ENCODE measurements at places on chromosomes 1 and 21.

DNA sequence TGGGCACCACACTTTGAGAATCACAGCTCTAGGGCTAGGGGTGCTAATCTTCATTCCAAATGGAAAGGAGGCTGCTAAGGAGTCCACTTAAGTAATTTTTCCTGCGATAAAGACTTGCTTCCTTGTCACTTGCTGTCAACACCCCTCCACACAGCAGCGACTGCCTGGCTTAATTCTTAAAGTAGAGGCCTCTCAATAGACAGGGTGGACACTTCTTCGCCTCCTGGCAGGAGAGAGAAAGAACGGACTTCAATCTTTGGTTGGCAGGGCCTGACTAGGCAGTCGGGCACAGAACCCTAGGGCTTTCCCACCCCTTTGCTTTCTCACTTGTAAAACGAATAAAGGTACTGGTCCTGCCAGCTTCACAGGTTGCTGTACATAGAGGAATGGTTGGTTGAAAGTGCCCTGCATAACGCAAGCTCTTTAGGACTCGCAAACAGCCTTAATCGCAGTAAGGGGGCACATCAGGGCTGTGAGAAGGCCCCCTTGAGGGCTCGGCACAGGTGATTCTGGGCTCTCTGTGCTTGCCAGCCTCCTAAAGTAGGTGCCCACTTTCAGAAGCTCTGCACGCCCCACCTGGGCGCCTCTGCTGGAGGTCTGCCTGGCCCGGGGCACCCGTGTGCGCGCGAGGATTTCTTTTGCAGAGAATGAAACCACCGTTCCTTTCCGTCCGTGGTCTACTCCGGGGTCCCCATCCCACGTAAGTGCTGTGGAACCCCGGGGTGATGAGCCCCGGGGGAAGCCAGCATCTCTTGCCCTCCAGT lies 47.6 kb upstream of the CD34 start:
- no peak for DNase-seq

- no peak for DNase-seq
These were observed 201.5 kb downstream of the S1PR1 start for GRCh38 chr1:101438359-101438758.

DNA sequence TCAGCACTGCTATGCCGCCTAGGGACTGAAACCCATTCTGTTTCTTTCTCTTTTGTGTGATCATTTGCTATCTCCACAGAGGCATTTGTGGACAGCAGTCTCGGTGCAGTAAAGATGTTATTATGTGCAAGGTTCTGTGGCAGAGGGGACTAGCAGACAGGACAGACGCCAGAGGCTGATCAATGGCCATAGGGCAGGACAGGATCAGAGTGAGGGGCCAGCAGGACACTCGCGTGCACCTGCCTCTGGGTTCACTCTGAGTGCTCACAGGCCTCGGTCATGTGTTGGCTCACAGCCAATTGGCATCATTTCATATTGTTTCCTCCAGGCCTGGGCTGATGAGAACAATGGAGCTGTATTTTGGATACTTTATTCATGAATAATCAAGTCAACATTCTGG lies 212.6 kb downstream of the TGFB2 start:
- DNase-seq, result peak; percentile 73

DNA sequence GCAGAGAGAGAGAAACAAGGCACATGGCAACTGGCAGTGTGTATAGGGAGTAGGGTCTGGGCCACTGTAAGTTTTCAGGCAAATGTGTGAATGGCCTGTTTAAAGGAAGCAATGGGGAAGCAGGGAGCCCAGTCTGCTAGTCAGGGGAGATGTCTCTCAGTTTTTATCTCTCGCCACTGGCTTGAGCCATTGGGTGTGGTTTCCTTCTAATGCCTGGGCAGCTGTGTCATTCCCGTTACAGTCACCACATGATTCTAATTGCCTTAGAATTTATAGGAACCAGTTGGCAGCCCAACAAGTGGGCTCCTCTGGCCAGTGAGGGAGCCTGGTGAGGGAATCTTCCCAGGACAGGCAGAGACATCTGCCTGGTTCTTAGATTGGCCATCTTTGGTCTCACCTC lies 182.4 kb downstream of the DISC1 start:
- DNase-seq, result no peak

DNA sequence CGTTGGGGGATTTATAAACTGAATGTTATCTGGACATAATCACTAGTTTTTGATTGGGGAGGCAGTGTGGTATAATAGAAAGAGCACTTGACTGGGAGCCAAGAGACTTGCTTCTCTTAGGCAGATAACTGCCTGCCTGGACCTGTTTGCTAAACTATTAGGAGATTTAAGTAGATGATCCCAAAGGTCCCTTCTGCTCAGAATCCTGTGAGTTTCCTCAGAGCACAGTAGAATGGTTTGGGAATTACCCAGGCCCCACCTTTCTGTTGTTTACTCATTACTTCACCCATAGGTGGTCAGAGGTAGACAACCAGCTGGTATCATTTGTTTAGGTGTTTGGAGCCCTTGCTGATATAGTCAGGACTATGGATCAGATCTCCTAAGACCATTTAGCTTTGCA lies 10.3 kb upstream of the PODN start:
- no peak for DNase-seq

DNA sequence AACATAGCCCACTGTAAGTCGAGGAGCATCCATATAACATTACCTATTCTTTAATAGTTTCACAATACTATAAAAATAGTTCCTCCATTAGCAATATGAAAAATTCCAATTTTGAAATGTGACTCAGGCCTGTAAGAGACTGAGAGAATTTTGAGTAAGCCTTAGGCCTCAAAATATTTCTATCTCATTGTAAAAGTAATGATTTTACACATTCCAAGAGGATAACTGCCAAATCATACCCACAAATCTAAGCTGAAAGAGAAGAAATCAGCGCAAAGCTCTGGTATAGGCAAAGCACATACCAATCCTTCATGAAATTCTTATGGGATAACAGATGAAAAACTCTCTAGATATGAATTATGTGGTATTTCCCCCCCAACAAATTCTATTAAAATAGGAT lies 144.1 kb downstream of the CDC42BPA start:
- no peak for DNase-seq

GRCh38 chr1:201345081-201345355 lies 32.5 kb downstream of the TNNT2 start:
- no peak for DNase-seq

GRCh38 chr1:113401728-113402127 lies 11.4 kb downstream of the MAGI3 start:
- no peak for DNase-seq

DNA sequence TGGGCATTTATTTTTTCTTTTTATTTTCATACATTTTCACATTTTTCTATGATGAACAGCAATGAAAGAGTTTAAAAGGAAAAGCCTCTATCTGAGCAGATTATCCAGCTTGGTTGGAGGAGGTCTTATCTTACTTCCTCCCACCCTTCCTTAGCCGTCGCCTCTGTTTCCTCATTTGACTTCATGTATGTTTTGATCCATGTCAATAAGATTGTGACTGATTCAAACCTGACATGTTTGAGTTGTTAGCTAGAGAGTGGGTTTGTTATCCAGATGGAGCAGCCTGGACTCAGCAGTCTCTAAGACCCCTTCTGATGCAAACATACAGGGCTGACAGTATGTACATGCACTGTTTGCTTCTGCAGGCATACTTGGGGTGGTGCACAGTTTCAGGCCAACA lies 31.2 kb downstream of the MACO1 start:
- DNase-seq, result no peak

DNA sequence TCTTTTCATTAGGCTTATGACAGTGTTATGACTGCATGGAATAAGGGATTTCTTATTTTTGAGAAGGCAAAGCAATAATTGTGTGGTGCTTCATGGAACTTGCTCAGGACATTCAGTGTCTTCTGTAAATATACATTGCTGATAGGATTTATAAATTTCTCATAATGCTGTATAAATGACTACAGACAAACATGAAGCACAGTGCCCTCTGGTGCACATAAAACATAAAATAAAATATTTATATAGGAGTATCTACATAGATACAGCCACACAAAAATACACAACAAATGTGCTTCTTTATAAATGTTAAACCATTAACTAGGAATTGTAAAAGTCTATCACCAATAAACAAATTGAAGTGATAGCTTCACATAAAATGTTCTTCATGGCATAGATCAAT lies 24.1 kb downstream of the BRINP3 start:
- DNase-seq, result no peak

DNA sequence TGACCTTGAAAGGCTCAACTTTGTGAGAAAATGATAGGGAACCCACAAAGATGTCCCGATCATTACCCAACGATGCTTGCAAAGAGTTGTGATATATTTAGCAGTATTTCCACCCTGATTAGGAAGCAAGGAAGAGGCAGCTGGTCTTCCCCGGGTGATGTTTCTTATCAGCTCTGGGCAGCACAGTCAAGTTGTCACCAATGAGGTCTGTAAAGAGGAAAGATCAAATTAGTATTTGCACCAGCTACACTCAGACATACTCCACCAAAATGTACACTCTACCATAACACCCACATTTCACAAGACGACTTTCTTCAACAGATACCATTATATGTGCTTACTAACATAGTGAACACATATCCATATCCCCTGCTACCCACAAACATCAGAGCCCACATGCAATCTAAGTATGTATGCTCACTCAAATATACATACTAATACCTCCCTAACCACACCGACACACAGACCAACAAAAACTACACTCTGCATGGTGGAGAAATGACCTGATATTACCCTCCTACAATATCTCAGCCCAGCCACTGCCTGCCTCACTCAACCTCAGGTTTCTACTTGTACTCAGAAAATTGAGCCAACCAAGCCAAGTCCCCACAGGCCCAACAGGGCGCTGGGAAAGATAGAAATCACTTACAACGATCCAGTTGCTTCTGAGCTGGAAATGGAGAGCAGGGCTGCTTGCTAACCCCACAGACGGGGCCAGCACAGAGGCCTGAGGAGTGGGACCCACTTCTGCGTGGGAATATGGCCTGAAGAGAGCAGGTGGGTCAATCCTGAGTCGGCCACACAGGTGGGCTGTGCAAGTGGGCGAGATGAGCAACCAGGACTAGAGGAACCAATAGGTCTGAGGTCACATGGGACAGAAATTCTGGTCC lies 4.6 kb upstream of the BTG2 start:
- no peak for DNase-seq

- peak; percentile 12 for DNase-seq
These were observed 41.2 kb upstream of the ZBTB40 start for GRCh38 chr1:22410401-22410800.

GRCh38 chr1:154696456-154696855 lies 88.5 kb upstream of the ADAR start:
- DNase-seq, result no peak

GRCh38 chr1:107874221-107874620 lies 90.8 kb downstream of the VAV3 start:
- DNase-seq, result no peak

- DNase-seq, result no peak
These were observed 12.0 kb upstream of the RBP7 start for GRCh38 chr1:9985001-9985400.

- no peak for DNase-seq
These were observed 469.3 kb downstream of the LTN1 start for GRCh38 chr21:28523367-28523766.

DNA sequence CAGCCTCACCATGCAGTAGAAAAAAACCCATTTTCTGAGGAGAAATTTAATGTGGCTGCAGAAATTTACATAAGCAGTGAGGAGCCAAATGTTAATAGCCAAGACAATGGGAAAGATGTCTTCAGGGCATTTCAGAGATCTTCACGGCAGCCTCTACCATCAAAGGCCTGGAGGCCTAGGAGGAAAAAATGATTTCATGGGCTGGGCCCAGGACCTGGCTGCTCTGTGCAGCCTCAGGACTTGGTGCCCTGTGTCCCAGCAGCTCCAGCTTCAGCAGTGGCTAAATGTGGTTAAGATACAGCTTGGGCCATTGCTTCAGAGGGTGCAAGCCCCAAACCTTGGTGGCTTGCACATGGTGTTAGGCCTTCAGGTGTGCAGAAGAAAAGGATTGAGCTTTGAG lies 48.0 kb upstream of the PDE4B start:
- DNase-seq, result no peak

DNA sequence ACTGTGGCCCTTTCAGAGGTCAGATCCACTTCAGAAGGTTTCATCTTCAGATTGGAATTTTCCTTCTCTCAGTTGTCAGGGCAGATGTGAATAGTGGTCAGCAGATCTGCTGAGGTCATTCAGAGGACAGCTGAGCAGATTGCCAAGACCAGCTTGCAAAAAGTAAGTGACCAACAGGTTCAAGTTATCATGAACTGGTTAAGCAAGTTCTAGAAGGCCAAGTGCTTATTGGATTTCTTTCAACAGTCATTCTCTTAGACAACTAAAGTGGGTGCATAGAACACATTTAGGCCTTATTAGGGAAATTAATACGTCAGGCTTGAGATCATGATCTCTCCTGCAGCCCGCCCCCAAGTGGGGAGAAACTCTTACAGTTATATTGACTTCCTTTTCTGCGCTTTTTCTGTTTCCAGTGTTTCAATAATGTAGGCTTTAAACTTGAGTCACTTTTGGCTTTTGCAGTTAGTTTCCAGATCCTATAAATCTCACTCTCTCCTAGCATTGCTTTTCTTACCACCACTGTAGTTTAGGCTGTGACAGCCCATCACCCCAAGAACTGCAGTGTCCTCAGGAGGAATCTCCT lies 96.4 kb downstream of the C1orf21 start:
- DNase-seq, result no peak

DNA sequence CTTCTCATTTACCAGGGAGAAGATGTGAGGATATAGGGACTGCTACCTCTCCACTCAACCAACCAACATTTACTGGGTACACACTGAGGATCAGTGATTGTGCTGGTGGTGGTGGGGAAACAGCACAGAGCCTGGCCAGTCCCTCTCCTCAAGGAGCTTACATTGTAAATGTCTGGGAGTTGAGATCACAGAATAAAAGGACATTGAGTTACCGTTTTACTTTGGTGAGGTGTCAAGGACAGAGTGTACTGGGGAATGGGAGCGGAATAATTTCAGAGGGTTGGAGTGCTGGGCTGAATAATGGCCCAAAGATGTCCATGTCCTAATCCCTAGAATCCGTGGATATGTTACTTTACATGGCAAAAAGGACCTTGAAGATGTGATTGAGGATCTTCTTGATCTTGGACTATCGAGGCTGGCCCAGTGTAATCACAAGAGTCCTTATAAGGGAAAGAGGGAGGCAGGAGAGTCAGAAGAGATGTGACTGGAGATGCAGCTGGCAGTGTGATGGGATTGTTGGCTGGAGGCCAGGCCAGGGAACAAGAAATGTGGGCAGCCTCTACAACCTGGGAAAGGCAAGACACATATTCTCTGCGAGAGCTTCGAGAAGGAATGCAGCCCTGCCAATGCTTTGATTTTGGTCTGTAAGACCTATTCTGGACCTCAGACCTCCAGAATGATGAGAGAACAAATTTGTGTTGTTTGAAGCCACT lies 26.6 kb upstream of the RWDD3 start:
- DNase-seq, result no peak

DNA sequence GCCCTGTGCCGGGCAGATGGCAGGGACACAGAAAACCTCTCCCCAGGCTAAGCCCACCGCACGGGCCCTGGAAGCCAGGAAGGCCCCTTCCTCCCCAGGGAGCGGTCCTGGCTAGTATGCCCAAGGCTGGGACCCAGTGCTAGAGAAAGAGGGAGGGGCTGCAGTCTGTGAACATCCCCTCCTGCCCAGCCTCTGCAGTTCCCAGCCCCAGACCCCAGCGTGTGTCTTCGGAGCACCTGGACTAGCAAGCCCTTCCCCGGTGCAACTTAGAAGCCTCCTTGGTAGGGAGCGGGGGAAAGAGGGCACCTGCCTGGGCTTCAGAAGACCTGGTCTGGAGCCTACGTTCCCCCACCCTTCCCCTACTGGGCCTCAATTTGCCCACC lies 2.1 kb downstream of the PLEKHG5 start:
- no peak for DNase-seq

GRCh38 chr1:238052496-238053266 lies 162.0 kb upstream of the ZP4 start:
- no peak for DNase-seq

- no peak for DNase-seq
These were observed 29.4 kb upstream of the MX1 start for GRCh38 chr21:41396558-41397075.

All from left forelimb (tissue), 1 donor.